ENCODE measurements at places on chromosomes 2 and 18. TPM values are rescaled to one million over a fixed set of nuclear protein-coding genes. Genes with fewer than 3 reads are reported as not detected.

The CD207 gene
- total RNA-seq = not detected

The CNDP1 gene
- not detected for total RNA-seq

The SCYGR8 gene
- not detected for total RNA-seq

The RAB6D gene
- not detected for total RNA-seq

The MATN3 gene
- 1.9 TPM for total RNA-seq

The HOXD13 gene
- total RNA-seq = not detected

The UGT1A10 gene
- total RNA-seq = not detected

The CRYBA2 gene
- not detected for total RNA-seq

The LONRF2 gene
- total RNA-seq = under 0.01 TPM

The CTAGE1 gene
- total RNA-seq = not detected

The POTEI gene
- not detected for total RNA-seq

The LINC00305 gene
- total RNA-seq = not detected

The CDK5R2 gene
- total RNA-seq = under 0.01 TPM

The CHRNA1 gene
- not detected for total RNA-seq

The NAT8 gene
- not detected for total RNA-seq

The REG3G gene
- not detected for total RNA-seq

The DQX1 gene
- total RNA-seq = under 0.01 TPM

The SP9 gene
- total RNA-seq = not detected

The TANC1 gene
- total RNA-seq = 26.8 TPM

The SLC30A3 gene
- 0.15 TPM for total RNA-seq

The SMAD7 gene
- 9.3 TPM for total RNA-seq

The MEIS1 gene
- total RNA-seq = 127 TPM

The TMEM247 gene
- total RNA-seq = not detected

The B3GNT2 gene
- total RNA-seq = 9.9 TPM

The HOXD12 gene
- not detected for total RNA-seq

The GLI2 gene
- 3.2 TPM for total RNA-seq
